ENCODE measurements at places on chromosomes 13 and 19.

DNA sequence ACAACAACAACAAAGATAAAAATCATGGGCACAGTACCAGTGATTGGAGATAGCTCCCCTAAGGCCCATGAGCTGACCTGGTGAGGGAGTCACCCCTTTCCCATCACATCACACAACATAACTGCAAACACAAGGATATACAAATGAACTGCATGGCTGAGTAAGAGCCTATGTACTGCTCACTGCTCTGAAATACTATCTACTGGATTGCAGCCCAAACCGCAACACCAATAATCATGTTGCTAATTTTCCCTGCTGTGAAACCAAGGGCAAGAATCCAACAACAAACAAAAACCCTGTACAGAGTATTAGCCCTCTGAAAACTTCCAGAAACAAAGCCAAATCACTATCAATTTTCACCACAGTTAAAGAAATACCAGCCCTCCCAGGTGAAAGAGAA, 1893.2 kb downstream of the PCDH9 start:
- no peaks in the 10 kb centered on the region for H3K36me3 ChIP-seq
- H3K4me3 ChIP-seq = no peak overlapping the region
- H3K27ac ChIP-seq = no peak overlapping the region
- no peaks in the 10 kb centered on the region for H3K27me3 ChIP-seq

GRCh38 chr13:40024204-40024966, 368.9 kb downstream of the COG6 start:
- DNase-seq = no peak
- no peaks in the 10 kb centered on the region for H3K27me3 ChIP-seq
- H3K36me3 ChIP-seq = no peaks in the 10 kb centered on the region

DNA sequence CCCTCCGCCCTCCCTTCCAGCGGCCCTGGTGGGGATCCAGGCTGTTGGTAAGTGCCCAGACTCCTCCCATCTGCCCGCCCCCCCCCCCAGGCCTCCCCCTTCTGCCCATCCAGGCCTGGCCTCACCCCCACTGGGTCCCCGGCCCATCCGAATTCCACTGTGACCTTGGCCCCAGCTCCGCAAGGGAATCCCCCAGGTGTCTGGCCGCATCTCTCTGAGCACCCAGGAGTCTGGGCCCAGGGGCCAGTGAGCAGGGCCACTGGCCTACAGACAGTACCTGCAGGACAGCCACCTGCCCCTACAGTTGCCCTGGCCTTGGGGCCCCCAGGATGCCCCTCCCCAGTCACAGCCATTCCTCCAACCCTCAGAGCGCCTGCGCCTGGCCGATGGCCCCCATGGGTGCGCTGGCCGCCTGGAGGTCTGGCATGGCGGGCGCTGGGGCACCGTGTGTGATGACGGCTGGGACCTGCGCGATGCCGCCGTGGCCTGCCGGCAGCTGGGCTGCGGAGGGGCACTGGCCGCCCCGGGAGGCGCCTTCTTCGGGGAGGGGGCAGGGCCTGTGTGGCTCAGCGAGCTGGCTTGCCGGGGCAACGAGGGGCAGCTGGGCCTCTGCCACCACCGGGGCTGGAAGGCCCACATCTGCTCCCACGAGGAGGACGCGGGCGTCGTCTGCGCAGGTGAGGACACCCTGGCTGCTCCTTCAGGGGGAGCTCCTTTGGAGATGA, 912 bp downstream of the SSC5D start:
- peak overlapping the region; percentile 96 for H3K27ac ChIP-seq
- no peak overlapping the region for H3K4me3 ChIP-seq
- peak; percentile 65 for DNase-seq
- no peaks in the 10 kb centered on the region for H3K27me3 ChIP-seq

DNA sequence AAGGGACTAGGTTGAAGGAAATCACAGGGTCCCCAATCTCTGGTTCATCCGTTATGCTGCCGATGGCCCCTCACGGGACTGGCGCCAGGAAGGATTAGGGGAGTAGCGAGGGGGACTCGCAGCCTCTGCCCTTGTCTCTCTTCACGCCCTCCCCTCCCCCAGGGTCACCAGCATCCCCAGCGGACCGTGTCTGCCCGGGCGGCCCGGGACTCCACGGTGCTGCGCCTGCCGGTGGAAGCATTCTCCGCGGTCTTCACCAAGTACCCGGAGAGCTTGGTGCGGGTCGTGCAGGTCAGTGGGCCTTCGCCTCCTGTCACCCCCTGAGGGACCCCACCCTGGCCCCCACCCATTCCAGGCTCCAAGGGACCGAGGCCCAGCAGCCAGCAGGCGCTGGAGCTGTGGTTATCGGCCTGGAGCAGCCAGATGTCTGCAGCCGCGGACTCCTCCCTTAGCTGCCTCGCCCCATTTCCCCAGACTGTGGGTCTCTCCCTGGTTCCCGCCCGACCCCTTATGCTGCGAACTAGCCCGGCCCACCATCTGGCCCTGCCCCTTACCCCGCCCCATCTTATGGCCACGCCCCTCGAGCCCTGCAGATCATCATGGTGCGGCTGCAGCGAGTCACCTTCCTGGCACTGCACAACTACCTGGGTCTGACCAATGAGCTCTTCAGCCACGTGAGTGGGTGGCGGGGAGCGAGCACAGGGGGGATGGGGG, 5.4 kb downstream of the PNPLA6 start:
- no peak for DNase-seq
- peaks cover 4% of the 10 kb centered on the region for H3K4me1 ChIP-seq
- H3K27me3 ChIP-seq = no peaks in the 10 kb centered on the region
- no peak overlapping the region for H3K4me3 ChIP-seq

DNA sequence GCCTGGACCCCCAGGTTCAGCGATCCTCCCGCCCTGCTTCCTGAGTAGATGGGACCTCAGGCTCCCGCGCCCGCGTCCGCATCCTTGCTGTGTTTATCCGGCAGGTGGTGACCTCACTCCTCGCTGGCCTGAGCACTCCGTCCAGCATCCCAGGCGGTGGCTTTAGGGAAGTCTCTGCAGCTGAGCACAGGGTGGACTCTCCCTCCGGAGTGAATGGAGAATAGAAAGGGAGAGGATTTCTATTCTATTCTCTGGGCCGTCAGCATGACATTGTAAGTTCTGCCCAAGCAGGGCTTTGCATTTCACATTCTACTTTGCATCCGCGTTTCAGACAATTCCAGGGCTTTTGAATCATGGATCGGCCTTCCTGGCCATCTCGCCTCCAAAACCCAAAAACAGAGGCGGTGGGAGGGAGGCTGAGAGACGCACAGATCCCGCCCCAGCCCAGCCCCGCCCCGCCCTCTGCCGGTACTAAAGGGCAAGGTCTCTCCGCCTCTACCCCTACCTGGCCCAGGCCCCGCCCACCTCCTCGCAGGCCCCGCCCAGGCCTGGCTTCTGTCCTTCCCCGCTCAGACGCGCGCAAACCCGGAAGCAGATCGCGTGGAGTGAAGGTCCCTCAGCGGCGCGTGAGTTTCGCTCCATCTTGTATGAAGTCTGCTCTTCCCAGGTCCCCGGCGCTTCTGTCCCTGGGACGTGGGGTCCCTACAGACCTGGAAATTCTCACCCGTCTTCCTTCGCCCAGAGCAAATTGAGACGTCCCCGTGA, at the start of gene ZNF525:
TSS of gene ZNF525 (plus strand) at position 572 of the 765 bp plus-strand sequence. CDS start 6,577 bp downstream, outside the sequence.
- H3K4me1 ChIP-seq = no peaks in the 10 kb centered on the region
- H3K27me3 ChIP-seq = no peaks in the 10 kb centered on the region
- H3K36me3 ChIP-seq = no peaks in the 10 kb centered on the region
- DNase-seq = peak; percentile 92

- DNase-seq = no peak
- no peaks in the 10 kb centered on the region for H3K27me3 ChIP-seq
- no peak overlapping the region for H3K4me3 ChIP-seq
- no peak overlapping the region for H3K27ac ChIP-seq
Observed at GRCh38 chr19:18137242-18137641, 15.7 kb upstream of the PIK3R2 start.

DNA sequence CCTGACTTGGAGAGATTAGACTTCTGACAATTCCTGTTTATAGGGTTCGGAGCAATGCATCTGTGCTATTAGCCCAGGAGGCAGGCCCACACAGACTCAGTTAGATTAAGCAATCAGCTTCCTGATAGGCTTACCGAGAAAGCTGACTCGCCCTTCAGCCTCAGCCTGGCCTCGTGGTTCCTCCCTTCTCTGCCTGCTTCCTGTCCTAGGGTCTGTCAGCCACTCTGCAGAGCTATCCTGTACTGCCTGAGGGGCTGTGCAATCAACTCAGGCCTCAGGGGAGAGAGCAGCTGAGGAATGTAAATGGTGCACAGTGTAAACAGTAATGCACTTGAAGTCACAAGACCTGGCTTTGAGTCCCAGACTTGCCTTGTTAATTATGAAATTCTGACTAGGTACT, 30.7 kb downstream of the HTR2A start:
- no peaks in the 10 kb centered on the region for H3K27me3 ChIP-seq
- no peaks in the 10 kb centered on the region for H3K4me1 ChIP-seq
- H3K4me3 ChIP-seq = no peak overlapping the region
- no peaks in the 10 kb centered on the region for H3K36me3 ChIP-seq
- H3K27ac ChIP-seq = no peak overlapping the region
- no peak for DNase-seq

DNA sequence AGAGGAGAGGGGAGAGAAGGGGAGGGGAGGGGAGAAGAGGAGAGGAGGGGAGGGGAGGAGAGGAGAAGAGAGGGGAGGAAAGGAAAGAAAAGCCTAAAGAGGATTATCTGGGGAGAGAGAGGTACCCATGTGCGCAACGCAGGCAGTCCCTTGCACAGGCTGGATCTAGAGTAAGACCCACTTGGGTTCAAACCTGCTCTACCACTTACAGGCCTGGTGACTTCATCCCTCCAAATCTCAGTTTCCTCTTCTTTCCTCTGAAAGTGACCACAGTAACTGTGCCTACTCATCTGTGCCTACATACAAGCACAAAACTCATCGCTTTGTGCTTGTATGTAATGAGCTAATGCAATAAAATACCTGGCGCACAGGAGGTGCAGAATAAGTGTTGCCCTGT, 732 bp upstream of the MAP1S start:
- DNase-seq = no peak
- no peaks in the 10 kb centered on the region for H3K27me3 ChIP-seq
- no peaks in the 10 kb centered on the region for H3K4me1 ChIP-seq

GRCh38 chr13:90534617-90535370, 812.7 kb upstream of the MIR17HG start:
- DNase-seq = no peak
- no peaks in the 10 kb centered on the region for H3K4me1 ChIP-seq
- no peak overlapping the region for H3K27ac ChIP-seq
- H3K4me3 ChIP-seq = no peak overlapping the region
- H3K36me3 ChIP-seq = no peaks in the 10 kb centered on the region
- H3K27me3 ChIP-seq = no peaks in the 10 kb centered on the region

DNA sequence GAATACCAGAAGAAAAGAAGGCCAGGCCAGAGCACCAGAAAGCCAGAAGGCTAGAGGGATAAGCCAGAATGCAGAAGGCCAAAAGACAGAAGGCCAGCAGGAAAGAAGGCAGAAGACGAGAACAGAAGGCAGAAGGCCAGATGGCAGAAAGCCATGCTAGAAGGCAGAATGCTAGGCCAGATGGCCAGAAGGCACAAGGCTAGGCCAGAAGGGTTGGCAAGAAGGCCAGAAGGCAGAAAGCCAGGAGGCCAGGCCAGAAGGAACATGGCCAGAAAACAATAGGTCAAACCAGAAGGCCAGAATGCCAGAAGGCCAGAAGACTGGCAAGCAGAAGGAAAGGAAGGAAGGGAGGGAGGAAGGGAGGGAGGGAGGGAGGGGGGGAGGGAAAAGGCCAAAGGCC, 188.8 kb downstream of the TUBA3C start:
- H3K27me3 ChIP-seq = no peaks in the 10 kb centered on the region
- no peak overlapping the region for H3K4me3 ChIP-seq
- no peaks in the 10 kb centered on the region for H3K36me3 ChIP-seq
- no peak overlapping the region for H3K27ac ChIP-seq

DNA sequence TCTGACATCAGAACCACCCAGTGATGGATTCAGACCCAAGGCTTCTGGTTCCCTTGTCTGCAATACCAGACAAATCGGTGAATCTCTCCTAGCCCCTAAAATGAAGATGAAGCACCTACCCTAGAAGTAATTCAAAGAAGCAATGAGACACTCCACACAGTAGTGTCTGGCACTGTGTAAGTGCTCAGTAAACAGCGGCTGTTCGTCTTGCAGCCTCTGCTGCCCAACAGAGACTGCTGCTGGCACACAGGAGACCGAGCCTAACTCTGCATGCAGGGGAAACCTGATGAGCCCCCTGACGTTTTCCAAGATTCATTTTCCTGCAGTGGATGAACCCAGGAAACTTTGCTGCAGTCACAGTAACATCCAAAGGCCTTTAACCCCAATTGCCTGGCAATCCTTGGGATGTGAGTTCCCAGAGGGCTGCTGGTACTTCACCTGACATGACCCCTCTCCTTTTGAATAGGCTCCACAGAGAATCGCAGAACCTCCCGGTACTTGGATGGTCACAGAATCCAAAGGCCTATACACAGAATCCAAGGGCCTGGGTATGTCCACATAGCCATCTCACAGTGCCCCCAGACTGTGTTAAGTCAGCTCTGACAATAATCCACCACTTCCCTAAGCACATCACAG, 6.7 kb downstream of the MED26 start:
- DNase-seq = no peak
- no peak overlapping the region for H3K4me3 ChIP-seq
- no peaks in the 10 kb centered on the region for H3K27me3 ChIP-seq
- H3K4me1 ChIP-seq = no peaks in the 10 kb centered on the region
- H3K27ac ChIP-seq = no peak overlapping the region

- no peaks in the 10 kb centered on the region for H3K36me3 ChIP-seq
- no peak for DNase-seq
- no peaks in the 10 kb centered on the region for H3K4me1 ChIP-seq
- no peaks in the 10 kb centered on the region for H3K27me3 ChIP-seq
Observed at GRCh38 chr13:108534728-108535127, 94.7 kb upstream of the MYO16 start.

DNA sequence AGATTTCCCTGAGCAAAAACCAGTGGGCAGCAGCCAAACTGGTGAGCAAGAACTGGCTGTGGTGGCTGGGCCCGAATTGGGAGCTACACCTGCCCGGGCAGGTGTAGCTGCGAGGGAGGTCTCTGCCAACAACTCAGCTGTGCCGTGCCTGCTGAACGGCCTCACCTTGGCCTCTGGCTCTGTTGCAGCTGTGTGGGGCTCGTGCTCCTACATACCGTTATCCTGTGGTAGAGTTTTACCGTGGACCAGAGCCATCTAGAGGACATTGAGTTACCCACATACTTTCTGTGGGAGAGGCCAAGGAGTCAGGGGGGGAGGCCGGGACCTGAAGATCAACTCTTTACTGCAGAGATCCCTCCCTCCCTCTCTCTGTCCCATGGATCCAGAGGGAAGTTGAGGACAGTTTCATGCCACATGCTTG, 113.2 kb downstream of the TM9SF2 start:
- no peaks in the 10 kb centered on the region for H3K27me3 ChIP-seq
- no peaks in the 10 kb centered on the region for H3K4me1 ChIP-seq
- DNase-seq = no peak
- H3K36me3 ChIP-seq = no peaks in the 10 kb centered on the region
- H3K27ac ChIP-seq = no peak overlapping the region

- no peaks in the 10 kb centered on the region for H3K4me1 ChIP-seq
- no peak overlapping the region for H3K4me3 ChIP-seq
- H3K27me3 ChIP-seq = no peaks in the 10 kb centered on the region
- H3K27ac ChIP-seq = no peak overlapping the region
Observed at GRCh38 chr13:50393628-50394027, 378.4 kb downstream of the KCNRG start.

- H3K4me1 ChIP-seq = no peaks in the 10 kb centered on the region
- no peaks in the 10 kb centered on the region for H3K27me3 ChIP-seq
- H3K27ac ChIP-seq = no peak overlapping the region
Observed at GRCh38 chr19:33157906-33158305, 26.0 kb downstream of the WDR88 start.

- DNase-seq = no peak
- H3K27ac ChIP-seq = peak overlapping the region; percentile 26
- H3K27me3 ChIP-seq = no peaks in the 10 kb centered on the region
- H3K4me3 ChIP-seq = no peak overlapping the region
- H3K36me3 ChIP-seq = no peaks in the 10 kb centered on the region
- H3K4me1 ChIP-seq = no peaks in the 10 kb centered on the region
Observed at GRCh38 chr13:23510979-23511735, 59.1 kb upstream of the TNFRSF19 start.

All from uterus (tissue), 4 donors.